ENCODE measurements at places on chromosomes 2 and 18.
A peak's percentile ranks its signal among the peaks of the same experiment; 100 is the strongest.

- DNase-seq: peak; percentile 66
These were observed 239.9 kb upstream of the FOSL2 start for GRCh38 chr2:28152585-28153280.

GRCh38 chr2:181411105-181411849 lies 45.9 kb upstream of the ITGA4 start:
- no peak for DNase-seq

- no peak for DNase-seq
These were observed 220.8 kb downstream of the SH3RF3 start for GRCh38 chr2:109349503-109350465.

DNA sequence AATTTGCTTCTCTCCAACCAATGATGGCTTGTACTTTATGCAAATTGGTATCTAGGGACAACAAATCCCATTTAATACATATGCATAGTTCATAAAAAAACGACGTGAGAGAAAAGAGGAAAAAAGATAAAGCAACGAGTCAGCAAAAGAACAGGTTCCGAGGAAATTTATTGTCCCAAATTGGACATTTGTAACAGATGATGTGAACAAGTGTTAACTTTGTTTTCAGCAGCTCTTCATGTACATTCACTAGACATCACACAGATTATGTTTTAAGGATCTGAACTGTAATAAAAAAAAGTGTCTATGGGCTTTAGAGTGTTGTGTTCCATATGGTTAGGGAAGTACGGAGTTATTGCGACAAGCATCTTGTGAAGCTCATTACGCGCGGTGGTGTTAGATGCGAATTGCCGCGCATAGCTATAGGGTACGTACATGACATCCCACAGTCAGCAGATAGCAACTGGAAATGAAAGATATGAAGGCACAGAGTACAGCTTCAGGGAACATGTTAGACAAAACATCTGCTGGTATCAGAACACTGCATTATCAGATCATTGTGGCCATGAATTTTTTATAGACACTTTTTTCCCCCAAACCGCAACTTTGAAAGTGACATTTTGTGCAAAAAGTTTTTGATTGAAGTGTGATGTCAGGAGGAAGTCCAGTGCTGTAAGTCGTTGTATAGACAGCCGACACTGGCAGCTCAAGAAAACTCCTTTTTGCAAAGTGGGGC lies 1073.1 kb upstream of the FANCL start:
- no peak for DNase-seq

DNA sequence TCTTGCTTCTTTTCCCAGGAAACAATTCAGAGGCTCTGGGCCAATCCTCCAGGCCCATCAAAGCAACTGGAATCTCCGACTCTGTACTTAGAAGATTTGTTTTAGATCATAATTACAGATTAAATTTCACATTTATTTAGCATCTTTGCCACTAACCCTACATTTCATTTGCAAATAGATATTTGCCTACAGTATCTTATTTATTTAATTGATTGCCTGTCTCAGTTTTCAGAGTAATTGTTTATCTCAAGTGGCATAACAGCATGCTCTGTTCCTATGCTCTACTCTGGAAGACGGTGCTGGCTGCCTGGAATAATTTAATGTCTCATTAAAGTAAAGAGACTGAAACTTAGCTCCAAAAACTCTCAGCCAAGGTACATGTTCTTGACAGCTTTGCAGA lies 213.4 kb downstream of the HNMT start:
- no peak for DNase-seq

GRCh38 chr2:18781541-18782280 lies 192.3 kb upstream of the NT5C1B start:
- DNase-seq: no peak

DNA sequence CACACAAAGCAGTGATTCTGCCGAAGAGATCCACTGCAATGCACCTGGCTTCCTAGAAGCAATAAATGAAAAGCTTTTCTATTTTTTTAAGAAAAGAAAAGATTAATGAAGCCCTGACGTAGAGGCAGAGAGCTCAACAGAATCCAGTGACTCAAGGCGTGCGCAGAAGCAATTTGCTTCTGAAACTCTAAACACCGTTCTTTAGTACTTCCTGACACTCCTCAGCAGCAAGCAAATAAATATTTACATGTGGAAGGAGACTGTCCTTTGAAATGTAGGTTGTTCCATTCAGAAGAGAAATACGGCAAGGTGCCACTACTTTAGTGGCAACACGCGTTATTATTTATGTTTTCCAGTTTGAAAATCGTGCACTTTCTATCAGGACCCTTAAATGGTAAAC lies 126.2 kb upstream of the ZNF516 start:
- DNase-seq: no peak

Measured in foreskin keratinocyte (primary cell).